Astrocyte of the cerebellum (primary cell): ENCODE measurements at places on chromosomes 11 and 22.

GRCh38 chr11:128790196-128790595 lies 76.9 kb downstream of the KCNJ1 start:
- peak; percentile 23 for DNase-seq

DNA sequence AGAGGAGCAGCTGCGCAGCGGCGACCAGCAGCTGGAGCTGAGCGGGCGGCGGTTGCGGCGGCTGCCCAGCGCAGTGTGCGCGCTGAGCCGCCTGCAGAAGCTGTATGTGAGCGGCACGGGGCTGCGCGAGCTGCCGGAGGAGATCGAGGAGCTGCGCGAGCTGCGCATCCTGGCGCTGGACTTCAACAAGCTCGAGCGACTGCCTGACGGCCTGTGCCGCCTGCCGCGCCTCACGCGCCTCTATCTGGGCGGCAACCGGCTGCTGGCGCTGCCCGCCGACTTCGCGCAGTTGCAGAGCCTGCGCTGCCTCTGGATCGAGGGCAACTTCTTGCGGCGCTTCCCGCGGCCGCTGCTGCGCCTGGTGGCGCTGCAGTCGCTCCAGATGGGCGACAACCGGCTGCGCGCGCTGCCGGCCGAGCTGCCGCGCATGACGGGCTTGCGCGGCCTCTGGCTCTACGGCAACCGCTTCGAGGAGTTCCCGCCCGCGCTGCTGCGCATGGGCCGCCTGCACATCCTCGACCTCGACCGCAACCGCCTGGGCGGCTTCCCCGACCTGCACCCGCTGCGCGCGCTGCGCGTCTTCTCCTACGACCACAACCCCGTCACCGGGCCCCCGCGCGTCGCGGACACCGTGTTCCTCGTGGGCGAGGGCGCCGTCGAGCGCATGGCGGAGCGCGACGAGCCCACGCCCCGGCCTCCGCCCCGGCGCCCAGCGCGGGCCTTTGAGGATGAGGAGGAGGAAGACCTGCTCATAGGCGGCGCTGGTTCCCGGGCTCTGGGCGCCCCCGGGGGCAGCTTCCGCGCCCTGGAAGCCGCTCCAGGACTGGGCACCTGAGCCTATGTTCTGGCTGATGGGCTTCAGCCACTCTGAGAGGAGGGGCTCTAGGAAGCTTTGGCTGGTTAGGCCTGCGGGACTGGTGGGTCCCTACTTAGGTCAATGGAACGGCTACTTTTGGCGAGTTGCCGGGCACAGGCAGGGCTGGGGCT lies 787 bp downstream of the LRRC10B start:
- no peak for DNase-seq

DNA sequence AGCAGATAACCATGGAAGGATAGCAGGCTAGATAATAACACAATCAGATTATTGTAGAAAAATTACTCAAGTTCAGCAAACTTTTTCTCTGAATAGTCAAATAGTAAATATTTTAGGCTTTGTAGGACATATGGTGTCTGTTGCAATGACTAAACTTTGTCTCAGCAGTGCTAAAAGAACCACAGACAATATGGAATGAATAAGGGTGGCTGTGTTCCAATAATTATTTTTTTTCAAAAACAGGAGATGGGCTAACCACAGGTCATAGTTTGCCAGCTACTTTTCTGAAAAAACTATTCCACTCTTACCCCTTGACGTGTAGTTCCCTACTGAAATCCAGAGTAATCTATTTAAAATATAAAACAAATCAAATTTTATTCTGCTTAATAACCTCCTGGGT lies 153.9 kb upstream of the LRRC4C start:
- no peak for DNase-seq

- peak; percentile 97 for DNase-seq
These were observed 15.8 kb downstream of the LINC01488 start for GRCh38 chr11:69497221-69497787.

DNA sequence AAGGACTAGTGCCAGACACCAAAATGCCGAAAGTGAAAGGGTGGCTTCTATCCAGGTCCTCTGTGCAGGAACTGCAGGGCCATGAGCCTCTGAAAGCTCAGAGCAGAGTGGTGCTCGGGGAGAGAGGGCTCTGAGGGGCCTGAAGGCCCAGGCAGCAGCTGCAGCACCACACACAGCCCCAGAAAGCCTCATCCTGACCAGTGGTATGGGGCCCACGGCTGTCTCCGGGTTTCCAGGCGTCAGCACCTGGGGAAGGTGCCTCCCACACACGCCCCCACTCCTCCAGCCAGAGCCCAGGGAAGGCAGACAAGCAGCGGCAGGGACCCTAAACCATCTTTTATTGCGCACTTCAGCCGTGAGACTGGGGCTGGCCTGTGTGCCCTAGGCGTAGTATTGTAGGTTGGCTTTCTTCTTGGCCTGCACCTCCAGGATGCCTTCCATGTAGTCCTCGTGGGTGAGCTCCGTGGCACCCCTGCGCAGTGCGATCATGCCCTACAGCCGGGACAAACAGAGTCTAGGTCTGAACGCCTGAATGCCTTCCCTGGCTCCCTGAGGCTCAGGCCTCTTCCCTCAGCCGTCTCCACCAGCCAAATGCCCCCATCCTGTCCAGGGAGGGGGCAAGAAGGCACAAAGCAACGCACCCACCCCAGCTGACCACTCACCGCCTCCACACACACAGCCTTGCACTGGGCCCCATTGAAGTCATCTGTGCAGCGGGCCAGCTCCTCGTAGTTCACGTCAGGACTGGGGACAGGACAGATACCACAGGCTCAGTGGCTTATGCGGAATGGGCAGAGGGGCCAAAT lies 7.6 kb downstream of the PSMC3 start:
- DNase-seq = no peak

DNA sequence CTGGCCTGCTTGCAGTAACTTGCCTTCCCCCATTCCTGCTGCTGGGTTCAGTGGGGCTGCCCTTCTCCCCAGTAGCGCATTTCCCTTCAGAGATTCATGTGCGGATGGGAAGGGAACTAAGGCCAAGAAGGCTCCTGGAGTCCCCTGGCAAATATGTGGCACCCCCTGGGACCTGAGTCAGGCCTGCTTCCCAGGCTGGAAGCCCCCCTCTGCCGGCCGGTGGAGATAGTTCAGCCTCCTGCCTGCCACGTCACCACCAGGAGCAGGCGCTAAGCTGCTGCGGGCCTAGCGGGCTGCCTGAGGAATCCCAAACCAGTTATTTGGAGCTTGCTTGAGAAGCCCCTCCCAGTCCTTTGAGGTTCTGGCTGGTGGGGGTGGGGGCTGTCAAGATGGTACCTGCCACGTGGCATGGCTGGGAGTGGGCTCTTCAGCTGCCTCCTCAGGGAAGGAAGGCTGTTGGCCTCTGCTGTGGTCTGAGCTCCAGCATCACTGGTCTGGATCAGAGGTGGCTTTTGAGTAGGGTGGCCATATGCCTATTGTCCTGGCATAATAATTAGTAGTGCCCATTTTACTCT lies 2.0 kb downstream of the SERPINH1 start:
- DNase-seq = peak; percentile 65

DNA sequence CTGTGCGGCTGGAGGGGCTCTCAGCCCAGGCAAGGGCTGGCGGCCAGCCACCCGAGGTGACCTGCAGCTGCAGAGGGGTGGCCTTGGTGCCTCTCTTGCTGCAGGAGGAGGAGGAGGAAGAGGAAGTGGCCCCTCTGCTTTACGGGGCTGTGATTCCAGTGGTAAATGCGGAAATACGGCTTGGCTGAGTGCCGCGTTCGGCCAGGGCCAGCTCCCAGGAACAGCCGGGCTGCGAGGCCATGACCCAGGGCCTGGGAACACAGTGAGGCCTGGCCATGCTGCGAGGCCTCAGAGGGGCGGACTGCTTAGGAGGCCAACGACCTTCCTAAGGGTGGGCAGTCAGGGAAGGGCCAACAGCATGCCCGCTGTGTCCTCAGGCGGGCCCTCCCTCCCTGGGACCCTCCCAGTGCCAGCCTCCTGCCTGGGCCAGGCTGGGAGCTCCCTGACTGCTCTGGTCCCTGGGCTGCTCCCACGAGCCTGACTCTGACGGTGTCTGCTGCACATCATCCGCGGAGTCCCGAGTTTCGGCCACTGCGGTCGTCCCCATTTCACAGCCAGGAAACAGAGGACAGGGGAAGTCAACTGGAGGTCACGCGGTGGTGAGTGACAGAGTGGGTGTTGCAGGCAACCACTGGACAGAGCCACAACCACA lies 20.8 kb upstream of the PPARA start:
- no peak for DNase-seq

DNA sequence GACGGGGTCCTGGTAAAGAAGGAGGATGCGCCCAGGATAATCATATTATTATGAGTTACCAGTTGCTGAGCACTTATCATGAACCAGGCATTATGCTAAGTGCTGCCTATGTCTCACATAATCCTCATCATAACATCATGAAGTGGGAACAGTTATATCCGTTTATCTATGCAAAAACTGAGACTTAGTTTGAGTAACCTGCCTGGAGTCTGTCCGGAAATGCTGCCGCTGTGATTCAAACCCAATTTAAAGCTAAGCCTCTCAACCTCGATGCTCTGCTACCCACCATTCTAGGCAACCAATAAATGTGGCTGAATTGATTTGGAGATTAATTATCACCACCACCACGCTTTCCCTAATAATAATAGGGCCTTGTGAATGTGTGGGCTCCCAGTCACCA lies 111.5 kb upstream of the CLMP start:
- DNase-seq = no peak

GRCh38 chr11:12838463-12839123 lies 164.4 kb downstream of the TEAD1 start:
- no peak for DNase-seq

GRCh38 chr11:57502376-57502775 lies 13.1 kb downstream of the SLC43A1 start:
- no peak for DNase-seq

- DNase-seq = no peak
These were observed 3.6 kb upstream of the TP53I11 start for GRCh38 chr11:44954051-44954906.

DNA sequence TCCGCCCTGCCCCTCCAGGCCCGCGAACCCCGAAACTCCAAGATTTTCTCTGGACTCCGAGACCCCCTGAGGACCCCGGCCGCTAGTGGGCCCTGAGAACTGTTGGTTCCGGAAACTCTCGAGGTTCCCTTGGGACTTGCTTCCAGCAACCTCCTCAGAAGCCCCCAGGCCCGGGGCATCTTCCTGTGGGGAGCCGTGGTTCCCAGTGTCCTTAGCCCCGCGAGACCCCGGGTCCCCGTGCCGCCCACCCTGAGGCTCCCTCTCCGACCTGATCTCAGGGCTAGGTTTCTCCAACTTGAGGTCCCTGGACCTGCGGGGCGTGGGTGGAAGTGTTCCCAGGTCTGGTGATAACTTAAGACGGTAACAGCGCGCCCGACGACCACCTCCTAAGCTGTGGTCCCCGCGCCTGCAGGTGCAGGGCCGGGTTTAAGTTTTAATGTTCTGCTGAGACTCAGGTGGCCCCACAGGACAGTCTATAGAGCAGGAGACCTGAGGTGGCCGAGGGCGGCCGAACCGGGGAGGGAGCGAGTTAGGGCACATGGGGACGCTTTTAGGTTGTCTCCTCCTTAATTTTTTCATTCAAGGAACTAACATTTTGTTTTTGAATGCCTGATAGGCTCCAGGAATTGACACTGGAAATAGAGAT lies 720 bp downstream of the FAM118A start:
- DNase-seq = no peak

GRCh38 chr11:124900464-124900863 lies 2.8 kb upstream of the ROBO4 start:
- DNase-seq = peak; percentile 50

- no peak for DNase-seq
These were observed 852 bp downstream of the TRAF6 start for GRCh38 chr11:36509201-36509639.

GRCh38 chr11:115459563-115459962 lies 44.7 kb downstream of the CADM1 start:
- DNase-seq = peak; percentile 70

DNA sequence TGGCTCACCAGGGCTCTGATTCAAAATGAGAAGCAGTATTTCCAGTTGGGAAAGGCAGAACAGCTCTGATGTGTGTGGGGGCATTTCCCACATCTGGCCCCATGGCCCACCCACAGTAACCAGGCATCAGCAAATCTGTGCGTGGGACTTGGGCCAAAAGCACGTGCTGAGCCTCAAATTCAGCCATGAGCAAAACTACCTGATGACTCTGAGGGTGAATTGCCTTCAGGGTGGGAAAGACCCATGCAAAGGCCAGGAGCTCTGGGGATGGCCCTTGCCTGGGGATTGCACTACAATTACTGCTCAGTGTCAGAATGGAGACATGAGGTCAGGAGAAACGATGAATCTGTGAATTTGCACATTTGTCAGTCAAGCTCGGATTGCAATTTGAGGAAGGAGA lies 20.9 kb downstream of the TP53AIP1 start:
- no peak for DNase-seq

DNA sequence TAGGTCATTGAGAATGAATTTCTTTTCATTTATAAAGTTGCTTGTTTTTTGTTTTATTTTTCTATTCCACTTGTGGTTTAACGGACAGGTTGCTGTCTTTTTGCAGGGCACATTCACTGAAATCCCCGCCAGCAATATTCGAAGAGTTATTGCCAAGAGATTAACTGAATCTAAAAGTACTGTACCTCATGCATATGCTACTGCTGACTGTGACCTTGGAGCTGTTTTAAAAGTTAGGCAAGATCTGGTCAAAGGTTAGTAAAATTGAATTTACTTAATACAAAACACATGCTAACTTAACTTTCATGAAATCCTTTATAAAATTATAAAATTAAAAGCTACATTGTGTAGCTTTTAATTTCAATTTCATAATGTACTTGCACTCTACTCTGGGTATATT lies 53.6 kb downstream of the PDHX start:
- DNase-seq = no peak

GRCh38 chr11:16795146-16795545 lies 56.7 kb downstream of the C11orf58 start:
- DNase-seq = no peak

- DNase-seq = no peak
These were observed 2.8 kb downstream of the SLC7A4 start for GRCh38 chr22:21029486-21030025.

- no peak for DNase-seq
These were observed 163.4 kb downstream of the INSC start for GRCh38 chr11:15278128-15278527.

- DNase-seq = no peak
These were observed 49.3 kb upstream of the PPP2R1B start for GRCh38 chr11:111815489-111815888.

DNA sequence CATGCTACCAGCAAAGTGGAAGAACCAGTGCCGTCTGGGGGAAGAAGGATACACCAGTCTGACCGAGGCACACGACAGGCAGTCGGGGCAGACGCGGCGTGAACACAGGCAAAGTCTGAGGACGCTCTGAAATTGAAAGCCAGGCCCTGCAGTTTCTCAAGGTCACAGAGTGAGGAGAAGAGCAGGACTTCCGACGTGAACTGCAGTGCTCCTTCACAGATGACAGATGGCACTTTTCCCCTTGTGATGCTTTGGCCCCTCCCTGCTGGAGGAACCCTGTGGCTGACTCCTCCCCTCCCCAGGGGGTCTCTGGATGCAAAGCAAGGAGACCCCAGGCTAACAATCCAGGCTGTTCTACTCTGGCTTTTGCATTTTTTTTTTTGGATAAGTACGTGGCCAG lies 19.6 kb upstream of the JAM3 start:
- DNase-seq = no peak

DNA sequence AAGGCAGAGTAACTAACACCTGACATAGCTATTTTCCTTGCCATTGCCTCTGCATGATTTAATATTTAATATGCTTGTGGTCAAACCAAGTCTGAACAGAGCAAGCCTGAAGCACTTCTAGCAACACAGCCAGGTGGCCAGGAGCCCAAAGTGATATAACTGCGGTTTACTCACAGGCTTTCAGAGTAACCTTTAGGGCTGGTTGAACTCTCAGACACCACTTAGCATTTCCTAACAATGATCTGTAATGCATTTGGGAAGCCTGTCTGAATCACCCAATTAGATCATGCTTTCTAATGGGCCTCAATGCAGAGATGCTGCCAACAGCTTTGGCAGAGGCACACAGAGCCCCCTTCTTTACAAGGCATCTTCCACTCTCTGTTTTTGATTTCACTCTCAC lies 96.1 kb downstream of the FDX1 start:
- DNase-seq = peak; percentile 71
